ENCODE measurements at places on chromosomes 16 and 17.

DNA sequence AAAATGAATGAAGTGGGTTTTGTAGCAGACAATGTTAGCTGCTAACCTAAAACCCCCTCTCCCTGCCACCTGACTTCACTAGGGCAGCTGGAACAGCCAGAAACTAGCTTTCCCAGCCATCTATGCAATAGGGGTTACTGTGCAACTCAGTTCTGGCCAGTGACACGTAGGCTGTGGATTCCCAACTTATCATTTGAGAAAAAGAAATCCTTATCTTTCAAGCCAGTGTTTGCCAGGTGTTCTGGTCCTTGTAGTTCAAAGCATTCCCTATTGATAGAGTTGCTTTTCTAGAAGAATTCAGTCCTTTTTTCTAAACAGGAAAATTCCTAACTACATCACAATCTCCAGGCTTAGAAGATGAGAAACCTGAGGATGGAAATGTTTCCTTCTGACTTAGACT, 144.5 kb upstream of the ELAC2 start:
- DNase-seq = no peak

DNA sequence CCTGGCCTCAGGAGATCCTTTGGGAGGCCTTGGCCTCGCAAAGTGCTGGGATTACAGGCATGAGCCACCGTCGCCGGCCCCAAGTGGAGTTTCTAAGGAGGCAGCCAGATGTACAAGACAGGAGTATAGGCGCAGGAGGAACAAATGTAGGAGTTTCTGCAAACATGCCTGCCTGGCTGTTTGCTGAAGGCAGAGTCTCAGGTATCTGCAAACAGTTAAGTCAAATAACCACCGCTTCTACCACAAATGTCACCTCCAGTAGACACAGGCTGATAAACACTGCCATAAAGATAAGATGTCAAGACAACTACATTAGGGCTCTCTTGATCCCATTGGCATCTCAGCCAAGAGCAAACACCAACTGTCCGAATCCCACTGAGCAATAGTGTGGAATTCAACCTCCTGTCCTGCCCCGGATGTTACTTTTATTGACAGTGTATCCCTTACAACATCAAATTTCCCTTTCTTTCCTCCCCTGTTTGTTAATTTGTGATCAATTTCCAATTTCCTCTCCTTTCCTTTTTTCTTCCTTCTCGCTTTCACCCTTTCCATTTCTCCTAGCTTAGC, 5.6 kb upstream of the COG1 start:
- DNase-seq = no peak

DNA sequence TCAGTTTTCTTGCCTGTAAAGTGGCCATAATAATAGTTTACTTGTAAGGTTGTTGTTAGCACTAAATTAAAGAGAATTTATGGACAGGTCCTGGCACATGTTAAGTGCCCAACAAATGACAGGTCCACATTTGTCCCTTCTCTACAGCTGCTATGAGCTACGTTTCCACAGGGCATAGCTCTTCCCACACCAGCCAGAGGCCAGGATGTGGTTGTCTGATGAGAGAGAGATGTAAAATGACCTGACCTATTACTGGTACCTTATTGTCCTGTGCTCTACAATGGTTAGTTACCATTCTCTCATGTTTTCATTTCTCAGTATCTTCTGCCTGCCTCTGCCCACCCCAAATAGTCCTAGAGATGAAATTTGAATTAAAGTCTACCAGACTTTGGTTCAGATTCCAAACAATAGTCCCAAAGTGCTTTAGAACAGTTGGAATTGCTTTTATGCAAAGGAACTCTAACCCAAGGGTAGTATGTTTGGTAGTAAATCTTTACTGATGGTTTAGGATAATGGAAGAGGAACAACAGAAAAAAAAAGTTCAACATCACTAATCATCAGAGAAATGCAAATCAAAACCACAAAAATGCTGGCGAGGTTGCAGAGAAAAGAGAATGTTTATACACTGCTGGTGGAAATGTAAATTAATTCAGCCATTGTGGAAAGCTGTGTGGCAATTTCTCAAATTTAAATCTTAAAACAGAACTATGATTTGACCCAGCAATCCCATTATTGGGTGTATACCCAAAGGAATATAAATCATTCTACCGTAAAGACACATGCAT, 57.1 kb upstream of the ANKFN1 start:
- DNase-seq = no peak

DNA sequence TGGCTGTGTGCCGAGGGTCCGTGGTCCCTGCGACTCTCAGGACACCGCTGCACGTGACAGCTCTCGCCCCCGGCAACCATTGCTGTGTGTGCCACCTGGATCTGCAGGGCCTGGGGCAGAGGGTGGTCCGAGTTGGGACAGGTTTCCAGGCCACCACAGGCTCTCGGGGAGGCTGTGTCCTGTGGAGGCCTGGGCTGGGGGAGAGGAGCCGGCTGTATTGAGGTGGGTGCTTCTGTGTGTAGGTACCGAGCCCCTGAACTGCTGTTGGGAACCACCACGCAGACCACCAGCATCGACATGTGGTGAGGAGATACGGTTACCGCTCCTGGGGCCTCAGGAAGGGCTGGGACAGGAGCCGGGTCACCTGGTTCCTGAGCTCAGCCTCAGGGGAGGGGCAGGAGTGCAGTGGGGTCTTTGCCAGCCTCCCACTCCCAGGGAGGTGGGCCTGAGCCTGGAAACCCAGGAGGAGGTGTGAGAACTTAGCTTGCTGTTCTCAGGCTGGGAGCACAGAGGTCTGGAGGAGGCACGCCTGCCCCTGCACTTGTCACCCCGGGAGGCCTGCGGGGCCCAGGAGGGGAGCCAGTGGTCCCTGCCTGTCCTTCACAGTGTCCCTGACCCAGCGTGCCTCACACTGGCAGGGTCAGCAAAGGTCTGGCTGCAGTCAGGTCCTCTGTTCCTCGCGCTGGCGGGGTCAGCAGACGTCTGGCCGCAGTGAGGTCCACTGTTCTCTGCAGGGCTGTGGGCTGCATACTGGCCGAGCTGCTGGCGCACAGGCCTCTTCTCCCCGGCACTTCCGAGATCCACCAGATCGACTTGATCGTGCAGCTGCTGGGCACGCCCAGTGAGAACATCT, 7.3 kb downstream of the SPATA2L start:
- no peak for DNase-seq

DNA sequence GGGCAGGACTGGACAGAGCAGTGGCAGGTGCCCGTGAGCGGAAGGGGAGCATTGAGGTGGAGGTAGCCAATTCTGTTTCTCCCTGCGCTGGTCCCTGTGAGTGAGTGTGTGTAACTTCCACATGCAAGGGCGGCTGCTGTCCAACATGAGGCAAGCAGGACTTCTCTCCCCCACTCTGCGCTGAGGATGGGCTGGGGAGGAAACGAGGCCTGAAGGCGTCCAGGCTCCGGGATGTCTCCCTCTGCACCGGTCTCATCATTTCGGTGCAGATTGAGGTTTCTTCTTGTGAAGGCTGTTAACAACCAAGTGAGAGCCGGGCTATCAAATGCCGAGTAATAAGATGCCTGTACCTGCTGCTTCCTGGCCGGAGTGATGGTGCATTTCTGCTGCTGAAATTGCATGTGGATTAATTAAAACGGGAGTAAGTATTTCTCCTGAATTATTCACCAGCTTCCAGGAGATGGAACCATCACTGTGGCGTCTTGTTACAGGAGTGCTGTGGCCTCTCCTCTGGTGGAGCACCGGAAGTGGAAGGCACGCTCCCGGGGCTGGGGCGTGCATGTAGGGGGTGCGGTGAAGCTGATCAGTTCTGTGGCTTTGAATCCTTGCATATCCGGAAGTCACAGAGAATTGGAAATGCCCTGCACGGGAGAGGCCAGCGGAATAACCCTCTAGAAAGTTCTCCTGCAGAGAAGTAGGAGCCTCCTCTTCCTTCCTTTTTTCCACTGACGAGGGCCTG, 41.7 kb upstream of the MGAT5B start:
- DNase-seq = no peak

DNA sequence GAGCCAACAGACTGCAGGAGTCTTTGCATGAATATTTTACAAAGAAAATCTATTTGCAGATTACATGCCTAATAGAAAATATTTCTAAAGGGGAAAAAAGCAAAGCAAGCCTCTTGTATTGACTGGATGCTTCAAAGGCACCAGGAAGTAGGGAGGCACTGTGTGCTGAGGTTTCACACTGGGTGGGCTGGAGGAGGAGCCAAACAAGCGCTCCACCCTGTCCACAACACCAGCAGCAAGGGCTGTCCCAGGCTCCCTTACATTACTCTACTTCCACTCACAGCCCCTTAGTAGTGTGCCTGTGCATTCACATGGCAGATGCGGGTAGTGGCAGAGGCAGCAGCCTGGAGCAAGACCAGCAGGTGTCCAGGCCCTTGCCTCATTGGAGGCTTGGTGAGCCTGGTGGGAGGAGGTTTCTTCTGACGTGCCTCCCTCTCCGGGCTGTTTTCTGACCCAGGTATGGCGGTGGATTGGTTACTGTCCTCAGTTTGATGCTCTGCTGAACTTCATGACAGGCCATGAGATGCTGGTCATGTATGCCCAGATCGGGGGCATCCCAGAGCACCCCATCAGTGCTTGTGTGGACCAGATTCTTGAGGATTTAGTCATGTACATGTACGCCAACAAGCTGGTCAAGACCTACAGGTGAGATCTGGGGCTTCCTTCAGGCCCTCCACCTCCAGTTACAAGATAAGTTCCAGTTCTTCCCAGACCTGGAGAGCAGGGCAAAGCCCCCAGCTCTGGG, 7.0 kb upstream of the CCNF start:
- no peak for DNase-seq

- no peak for DNase-seq
Measured at GRCh38 chr17:17018612-17019429, 23.4 kb upstream of the MPRIP start.

GRCh38 chr16:46882304-46882939, 1.7 kb upstream of the GPT2 start:
- no peak for DNase-seq

DNA sequence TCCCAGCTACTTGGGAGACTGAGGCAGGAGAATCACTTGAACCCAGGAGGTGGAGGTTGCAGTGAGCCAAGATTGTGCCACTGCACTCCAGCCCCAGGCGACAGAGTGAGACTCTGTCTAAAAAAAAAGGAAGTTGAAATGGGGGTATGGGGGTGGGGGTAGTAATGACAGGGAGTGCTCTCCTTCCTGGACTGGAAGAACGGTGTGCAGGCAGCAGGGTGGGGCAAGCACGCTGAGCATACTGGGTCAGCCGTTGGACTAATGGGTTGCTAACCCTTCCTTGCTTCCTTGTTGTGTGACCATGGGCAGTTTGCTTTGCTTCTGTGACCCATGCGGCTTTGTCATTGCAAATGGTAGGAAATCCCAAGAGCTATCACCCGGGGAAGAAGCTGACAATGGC, 16.5 kb downstream of the KATNIP start:
- no peak for DNase-seq

GRCh38 chr16:5903153-5903552, 805.6 kb upstream of the EEF2KMT start:
- DNase-seq = no peak

DNA sequence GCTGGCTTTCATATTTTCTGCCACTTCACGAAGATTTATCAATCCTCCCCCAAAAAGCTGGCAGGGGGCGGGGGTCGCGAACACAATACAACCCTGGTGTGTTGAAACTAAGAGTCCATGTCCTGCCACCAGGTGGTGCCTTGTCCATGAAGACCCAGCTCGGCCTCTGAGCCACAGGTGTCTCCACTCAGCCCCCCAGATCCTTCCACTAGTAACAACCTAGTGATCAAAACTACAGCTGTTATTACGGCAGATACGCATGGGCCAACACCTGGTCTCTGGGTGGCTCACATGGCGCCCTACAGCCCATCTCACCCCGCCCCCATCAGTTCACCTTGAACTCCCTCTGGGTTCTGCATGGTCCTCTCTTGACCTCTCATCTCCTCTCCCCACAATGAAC, 27.7 kb downstream of the USP7 start:
- DNase-seq = no peak

DNA sequence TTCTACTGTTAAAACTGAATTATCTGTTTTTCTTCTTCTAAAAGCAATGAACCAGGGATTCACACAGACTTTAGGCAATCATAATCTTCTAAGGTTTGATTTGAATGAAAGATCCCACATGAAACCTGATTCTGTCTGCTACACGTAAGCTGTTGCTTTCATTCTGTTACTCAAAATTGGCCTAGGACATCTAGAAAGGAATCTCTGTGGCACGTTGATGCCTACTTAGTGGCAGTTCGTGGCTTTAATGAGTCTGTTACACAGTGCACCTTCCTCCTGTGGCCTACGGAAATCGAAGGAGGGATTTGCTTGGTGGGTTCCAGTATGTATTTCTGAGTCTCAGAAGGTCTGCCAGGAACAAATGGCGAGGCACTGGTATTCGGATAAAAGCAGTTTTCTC, 489.4 kb upstream of the HSBP1 start:
- no peak for DNase-seq

DNA sequence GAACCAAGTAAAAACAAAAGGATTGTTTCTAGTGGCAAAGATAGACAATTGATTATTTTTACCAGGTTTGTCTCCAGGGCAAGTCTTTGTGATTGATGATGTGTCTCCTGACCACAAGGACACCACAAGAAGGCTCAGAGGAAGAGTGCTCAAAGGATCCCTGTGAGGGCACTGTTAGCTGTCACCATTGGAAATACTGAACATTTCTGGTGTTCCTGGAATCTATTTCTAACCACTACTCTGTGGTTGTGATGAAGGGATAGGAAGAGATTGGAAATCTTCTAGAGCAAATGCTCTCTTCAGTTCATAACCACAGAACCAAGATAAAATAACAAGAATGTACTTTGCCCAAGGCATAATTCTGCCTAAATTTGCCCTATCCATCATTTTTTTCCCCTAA, 15.3 kb downstream of the RNF43 start:
- no peak for DNase-seq

GRCh38 chr16:5670198-5670597, 572.6 kb upstream of the EEF2KMT start:
- DNase-seq = no peak

GRCh38 chr16:52756812-52757517, 210.0 kb upstream of the TOX3 start:
- no peak for DNase-seq

GRCh38 chr17:74937064-74938051, 1.7 kb downstream of the OTOP3 start:
- no peak for DNase-seq

DNA sequence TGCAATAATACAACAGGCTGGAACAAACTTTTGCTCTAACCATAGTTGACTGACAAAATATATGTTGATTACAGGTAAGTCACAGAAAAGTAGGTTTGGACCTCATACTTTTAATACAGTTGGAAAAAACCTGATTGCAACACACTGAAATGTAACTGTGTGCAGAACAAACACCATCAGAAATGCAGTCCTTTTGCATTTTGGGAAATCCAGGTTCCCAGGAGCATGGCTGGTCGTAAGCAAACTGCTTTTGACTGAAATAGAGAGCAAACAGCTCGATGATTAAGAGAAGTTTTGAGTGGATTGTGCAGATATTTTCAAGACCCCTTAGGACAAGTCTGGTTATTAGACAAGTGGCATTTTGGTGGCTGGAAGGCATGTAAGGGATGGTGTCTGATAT, 8.0 kb downstream of the IGF2BP1 start:
- no peak for DNase-seq

All from AG04449 (cell line).